ENCODE measurements at places on chromosomes 11 and 22. TPM values are rescaled to one million over a fixed set of nuclear protein-coding genes. Genes with fewer than 3 reads are reported as not detected.

ZNF74 gene
- total RNA-seq: 7.8 TPM

DNAJB13 gene
- total RNA-seq: under 0.01 TPM

SCO2 gene
- total RNA-seq: 2.1 TPM

C22orf42 gene
- not detected for total RNA-seq

ANO1 gene
- 1.3 TPM for total RNA-seq

HBE1 gene
- not detected for total RNA-seq

GRCh38 chr11:34564807-34565241, 51.2 kb upstream of the ELF5 start:
- DNase-seq: no peak

DNA sequence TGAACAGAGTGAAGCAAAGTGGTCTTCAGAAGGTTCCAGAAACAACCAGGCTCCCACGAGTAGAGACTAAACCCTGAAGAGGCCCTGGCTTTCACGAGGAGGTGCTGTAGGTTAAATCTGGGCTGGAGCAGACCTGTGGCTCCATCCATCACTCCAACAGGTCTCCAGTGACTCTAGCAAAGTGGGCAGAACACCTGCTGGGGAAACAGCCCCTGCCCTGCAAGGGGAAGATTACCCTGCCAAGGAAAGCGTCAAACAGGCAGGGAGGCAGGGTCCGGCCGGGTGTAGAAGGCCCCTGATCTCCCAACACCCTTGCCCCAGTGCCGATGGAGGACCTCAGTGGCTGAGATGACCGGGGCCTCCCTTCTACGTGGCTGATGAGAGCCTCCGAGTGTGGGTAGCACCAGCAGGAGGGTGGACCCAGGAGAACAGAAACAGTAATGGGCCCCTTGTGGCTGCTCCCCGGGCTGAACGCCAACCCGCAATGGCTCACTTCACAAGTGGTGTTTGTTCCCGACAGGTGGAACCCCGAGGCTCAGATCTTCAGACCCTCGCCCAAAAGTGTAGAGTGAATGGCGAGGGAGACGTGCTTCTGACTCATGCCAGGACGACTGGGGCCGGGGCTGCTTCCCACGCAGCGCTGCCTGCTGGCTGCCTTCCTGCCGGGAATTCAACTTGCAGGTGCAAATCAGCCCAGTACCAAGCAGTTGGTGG, 112.0 kb downstream of the SHANK2 start:
- peak; percentile 50 for DNase-seq

DNA sequence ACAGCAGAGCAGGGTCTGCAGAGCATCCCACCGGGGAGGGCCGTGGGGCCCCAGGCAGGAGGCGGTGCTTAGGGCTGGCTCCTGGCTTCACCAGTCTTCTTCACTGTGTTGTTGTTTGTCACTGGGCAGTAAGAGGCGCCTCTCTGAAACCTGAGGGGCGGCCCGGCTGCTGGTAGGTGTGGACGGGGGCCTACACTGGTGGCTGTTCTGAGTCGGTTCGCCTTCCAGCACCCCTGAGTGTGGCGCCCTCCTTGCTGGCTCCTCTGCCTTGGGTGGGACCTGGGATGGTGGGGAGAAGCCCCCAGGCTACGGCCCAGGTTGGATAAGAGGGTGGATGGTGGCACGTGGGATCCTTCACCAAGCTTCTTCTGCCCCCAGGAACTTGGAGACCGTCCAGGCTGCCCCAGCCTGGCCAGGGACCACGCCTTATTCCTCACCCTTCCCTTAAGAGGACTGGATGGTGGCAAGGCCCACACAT, 10.4 kb upstream of the GRAMD4 start:
- DNase-seq: no peak

DNA sequence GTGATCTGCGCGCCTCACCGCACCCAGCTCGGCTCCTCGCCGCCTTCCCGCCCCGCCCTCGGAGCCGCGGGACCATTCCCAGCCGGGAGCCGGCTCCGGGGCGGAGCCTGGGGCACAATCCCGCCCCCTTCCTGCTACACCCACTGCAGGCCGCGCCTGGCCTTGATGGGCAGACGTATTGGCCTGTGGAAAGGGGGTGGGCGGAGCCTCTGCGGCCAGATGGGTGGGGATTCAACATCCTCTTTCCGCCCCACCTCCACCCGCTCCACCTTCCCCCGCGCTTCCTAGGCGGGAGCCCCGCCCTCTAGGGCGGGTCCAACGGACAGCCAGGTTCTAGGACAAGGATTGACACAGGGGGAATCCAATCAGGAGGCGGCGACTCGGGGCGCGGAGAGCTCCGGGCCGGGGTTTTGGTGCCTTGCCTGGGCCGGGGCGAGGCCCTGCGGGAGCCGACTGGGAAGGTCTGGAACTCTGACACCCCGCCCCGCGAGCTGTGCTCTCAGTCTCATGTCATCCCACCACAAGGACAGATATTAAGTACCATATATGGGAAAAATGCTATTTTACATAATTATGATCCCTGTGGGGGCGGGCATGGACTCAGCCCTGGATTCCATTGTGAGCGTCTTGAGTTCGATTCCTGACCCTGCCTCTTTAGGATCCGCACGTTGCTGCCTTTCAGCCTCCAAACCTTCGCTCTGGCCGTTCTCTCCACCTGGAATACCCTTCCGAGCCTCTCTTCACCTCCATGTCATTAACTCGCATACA, at the start of gene MYH9:
MYH9 (minus strand) TSS at position 9 of the 768 bp plus-strand sequence. CDS start 38,731 bp downstream, outside the sequence.
- peak; percentile 98 for DNase-seq

DNA sequence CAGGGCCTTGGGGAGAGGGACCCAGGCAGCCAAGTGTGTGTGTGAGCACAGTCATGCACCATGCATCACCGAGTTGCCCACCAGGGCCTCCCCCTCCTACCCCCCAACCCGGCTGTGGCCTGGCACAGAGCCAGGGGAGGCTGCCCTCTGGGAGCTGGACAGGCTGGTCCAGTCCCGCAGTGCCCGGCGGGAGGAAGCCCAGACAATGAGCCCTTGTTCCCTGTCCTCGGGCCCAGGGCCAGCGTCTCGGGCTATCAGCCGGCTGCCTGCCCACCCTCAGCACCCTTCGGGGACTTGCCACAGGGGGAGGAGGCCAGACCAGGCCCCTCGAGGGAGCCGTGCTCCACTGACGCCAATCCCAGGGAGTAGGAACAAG, 4.5 kb downstream of the LRRC75B start:
- DNase-seq: no peak

- no peak for DNase-seq
Measured at GRCh38 chr11:126815111-126815510, 185.5 kb downstream of the KIRREL3 start.

- peak; percentile 52 for DNase-seq
Measured at GRCh38 chr11:102446606-102447005, 6.0 kb downstream of the TMEM123 start.

- DNase-seq: peak; percentile 44
Measured at GRCh38 chr11:121482231-121483129, 29.7 kb upstream of the SORL1-AS1 start.

DNA sequence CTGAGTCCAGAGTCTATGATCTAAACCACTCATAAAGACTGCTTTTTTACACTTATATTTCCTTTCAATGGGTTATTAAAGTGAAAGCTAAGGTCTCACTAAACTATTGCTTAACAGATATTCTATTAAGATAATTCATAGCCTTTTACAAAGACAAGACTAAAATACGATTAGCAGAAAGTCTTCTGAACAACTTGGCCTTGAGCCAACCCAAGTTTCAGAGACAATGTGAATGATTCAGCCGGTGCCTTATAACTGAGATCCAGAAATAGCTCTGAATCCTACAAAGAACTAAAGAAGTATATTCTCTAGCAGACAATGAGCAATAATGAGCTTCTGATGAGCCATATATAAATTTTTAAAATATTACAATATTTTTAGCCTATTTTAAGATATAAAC, 41.5 kb upstream of the CARD18 start:
- peak; percentile 70 for DNase-seq

DNA sequence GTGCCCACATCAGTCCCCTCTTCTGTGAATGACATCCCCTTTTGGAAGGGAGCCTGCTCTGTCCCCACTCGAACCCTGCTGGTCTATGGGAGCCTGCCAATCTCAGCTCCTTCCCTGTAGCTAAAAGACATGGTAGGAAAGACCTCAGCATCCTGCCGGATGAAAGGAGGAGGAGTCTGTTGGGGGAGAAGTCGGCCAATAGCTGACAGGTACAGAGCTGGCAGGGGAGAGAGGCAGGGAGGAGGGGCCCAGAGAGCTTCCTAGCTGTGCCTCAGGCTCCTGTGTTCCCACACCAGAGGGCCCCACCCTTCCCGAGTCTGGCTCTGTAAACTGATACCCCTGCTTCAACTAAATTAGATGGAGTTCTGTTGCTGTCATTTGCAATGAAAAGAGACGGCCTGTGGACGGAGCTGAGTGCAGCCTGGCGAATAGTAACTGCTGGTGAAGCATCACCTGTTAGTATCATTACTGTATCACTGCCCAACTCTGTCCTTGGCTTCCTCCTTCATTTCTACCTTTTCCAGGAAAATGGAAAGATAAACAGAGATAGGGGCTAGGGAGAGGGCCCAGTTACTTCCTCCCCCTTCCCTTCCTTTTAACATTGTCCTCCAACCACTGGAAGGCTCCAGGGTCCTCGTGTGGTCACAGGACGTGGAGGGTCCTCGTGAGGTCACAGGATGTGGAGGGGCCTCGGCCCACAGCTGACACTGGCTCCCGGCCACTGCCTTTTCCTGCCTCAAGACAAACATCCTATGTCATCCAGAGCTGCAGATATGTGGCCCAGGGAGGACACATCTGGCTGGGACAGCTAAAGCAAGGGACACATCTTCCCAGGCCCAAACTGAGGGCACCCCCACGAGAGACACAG, 15.1 kb downstream of the FXYD6 start:
- peak; percentile 22 for DNase-seq

Measured in bronchial epithelial cell (primary cell).